Testis (tissue), 5 donors: ENCODE measurements at places on chromosomes 12 and 14.
A peak's percentile ranks its signal among the peaks of the same experiment; 100 is the strongest.

DNA sequence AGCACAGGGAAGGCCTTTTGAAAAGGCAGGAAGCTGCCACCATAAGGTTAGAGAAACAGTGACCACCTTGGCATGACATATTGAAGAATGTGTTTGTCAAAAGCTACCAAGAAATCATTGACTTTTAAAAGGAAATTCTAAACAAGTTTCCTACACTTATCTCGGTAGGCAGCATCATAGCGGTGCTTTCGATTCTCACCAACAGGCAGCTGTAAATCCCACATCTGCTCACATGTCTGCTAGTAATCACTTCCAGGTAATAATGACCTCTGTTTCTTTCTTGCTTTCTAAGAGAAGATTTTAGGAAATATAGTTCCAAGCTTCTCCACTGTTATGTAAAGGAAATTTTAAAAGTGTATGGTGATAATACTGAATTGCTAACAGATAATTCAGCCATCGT is 821.1 kb upstream of the FOXG1 start:
- no peak for DNase-seq

- no peak for DNase-seq
Observed at GRCh38 chr14:56657604-56658003, 78.0 kb downstream of the TMEM260 start.

GRCh38 chr12:14993537-14994266 is 20.9 kb downstream of the PDE6H start:
- DNase-seq, result no peak

GRCh38 chr14:73492670-73493069 is 1.9 kb downstream of the RIOX1 start:
- DNase-seq, result peak; percentile 62

DNA sequence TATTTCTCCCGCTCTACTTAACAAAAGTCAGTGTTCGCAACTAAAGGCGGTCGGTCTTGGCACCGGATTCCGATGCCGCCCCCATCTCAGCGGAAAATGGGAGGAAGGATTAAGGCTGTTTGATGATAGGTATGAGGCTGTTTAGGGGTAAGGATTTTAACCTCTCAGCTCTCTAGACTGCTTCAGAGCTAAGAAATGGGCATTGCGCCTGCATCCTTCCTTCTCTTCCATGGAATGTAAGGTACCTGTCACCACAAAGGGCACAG is 1.4 kb downstream of the COCH start:
- no peak for DNase-seq

- DNase-seq, result no peak
Observed at GRCh38 chr14:71523630-71524319, 408.5 kb upstream of the RGS6 start.

DNA sequence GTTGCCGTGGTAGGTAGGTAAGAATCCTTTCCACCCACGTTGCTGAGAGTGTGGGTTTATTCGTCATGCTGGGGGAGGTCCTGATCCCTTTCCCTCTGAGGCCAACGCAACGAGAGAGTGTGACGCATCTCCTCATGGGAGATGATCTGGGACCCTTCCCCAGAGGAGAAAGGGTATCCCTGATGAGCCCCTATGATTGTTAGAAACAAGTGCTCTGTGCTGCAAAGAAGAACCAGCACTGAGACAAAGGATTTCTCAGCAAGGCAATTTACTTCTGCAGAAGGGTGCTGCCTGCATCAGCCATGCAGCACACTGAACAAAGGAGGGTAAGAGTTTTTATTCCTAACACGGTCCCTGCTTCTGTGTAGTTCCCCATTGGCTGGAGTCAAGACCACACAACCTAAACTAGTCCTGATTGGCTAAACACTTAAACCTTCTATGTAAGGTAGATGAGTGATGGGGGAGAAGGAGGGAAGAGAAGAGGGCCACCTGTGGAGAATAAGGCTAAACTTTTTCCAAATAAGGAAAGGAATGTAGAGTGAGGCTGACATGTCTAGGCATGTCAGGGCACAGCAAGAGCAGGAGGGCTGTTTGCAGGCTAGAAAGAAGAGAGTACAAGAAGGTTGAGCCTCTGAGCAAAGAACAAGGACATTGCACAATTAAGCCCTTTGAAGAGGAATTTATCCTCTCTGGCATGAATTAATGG is 21.3 kb downstream of the CLEC2A start:
- DNase-seq, result no peak

GRCh38 chr12:111405859-111406473 is at the start of gene SH2B3:
Gene SH2B3, plus strand, starts transcription at chr12:111405923. Its CDS starts 12,223 bp downstream, at chr12:111418146.
- no peak for DNase-seq

DNA sequence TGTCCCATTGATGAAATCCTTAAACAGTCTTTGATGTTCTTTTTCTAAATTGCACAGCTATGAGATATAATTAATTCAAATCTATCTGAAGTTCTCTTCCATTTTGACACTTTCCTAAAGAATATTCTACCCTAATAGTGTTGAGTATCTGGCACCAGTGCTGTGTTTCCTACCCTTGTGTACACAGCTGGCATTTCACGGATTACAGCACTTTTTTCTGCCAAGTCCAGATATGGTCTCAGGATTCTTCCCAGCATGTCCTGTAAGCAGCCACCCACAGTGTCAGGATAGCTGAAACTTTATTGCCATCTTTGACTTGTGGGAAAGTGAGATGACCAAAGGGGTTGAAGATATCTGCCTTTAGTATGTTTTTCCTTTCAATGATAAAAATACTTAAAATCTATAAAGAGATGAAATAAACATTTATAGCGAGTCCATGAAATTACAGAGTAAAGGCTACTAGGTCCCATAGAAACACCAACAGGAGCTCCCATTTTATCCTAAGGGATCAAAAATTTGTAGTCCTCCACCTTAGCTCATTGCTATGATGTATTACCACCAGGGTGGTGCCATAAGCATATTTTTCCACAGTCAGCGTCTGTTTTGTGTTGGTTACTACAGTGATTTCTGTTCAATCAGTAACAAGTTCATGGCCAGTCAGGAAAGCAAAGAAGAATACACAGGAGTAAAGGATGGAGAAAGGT is 96.7 kb downstream of the TRHDE start:
- DNase-seq, result no peak
